ENCODE measurements at places on chromosomes 7 and 10.

DNA sequence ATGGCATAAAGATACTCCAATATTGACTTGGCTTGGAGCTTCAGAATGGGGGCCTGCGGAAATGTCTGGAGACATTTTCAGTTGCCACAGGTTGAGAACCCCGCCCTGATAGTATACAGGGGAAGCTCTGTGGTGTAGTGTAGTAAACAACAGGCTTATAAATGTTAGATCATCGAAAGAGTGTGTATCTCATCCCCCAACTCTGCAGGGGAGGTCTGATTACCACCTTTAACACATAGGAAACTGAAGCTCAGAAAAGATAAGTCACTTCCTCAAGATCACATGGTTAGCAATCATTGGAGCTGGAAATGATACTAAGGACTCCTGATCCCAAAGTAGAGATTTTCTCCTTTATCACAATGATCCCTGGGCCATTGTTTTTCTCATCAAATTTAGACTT is 144.5 kb upstream of the BMPER start:
- H3K4me1 ChIP-seq = peaks cover 20% of the 10 kb centered on the region
- no peak overlapping the region for H3K27ac ChIP-seq
- no peaks in the 10 kb centered on the region for H3K36me3 ChIP-seq
- DNase-seq = no peak
- H3K27me3 ChIP-seq = no peaks in the 10 kb centered on the region

GRCh38 chr10:51023636-51024035 is 50.7 kb upstream of the PRKG1 start:
- no peak overlapping the region for H3K27ac ChIP-seq
- no peak overlapping the region for H3K4me3 ChIP-seq

DNA sequence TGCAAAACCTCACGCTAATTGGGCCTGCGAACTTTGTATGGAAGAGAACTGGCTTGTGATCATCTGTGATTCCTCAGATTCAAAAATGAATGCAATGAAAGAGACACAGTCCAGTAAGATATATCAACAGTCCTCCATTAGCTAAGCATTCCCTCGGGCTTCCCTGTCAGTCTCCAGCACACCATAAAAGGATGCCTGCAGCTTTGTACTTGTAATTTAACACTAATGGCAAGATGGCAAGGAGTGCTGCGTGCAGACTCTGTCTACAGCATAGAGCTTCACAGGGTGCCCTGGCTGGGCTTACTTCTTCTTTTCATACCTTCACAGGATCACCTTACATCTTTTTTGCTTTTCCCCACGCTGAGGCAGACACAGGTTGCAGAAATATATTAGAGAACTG is 200.0 kb downstream of the GFRA1 start:
- peaks cover 17% of the 10 kb centered on the region for H3K4me1 ChIP-seq
- H3K27me3 ChIP-seq = no peaks in the 10 kb centered on the region
- no peak overlapping the region for H3K27ac ChIP-seq
- no peak overlapping the region for H3K4me3 ChIP-seq

DNA sequence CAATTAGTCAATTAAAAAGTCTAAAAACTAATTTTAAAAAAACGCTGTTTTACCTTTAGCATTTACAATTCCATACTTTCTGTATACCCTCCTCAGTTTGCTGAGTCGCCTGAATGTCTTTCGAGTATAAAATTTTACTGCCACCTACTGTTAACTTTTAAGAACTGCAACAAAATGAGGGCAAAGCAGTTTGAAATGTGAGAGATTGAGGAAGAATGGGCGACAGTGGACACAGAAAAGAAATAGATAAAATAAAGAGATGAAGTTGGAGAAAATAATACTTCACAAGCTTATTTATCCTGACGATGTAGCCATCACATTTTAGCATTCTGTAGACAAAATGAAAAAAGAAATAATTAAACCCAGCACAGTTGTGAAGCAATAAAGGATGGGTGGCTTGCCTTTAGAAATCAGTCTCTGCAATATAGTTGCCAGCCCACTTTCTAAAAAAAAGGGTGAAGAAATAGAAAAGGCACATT is 110.8 kb upstream of the PTN start:
- H3K4me3 ChIP-seq = no peak overlapping the region
- peak; percentile 50 for DNase-seq
- H3K27me3 ChIP-seq = no peaks in the 10 kb centered on the region
- no peaks in the 10 kb centered on the region for H3K36me3 ChIP-seq
- peaks cover 10% of the 10 kb centered on the region for H3K4me1 ChIP-seq

DNA sequence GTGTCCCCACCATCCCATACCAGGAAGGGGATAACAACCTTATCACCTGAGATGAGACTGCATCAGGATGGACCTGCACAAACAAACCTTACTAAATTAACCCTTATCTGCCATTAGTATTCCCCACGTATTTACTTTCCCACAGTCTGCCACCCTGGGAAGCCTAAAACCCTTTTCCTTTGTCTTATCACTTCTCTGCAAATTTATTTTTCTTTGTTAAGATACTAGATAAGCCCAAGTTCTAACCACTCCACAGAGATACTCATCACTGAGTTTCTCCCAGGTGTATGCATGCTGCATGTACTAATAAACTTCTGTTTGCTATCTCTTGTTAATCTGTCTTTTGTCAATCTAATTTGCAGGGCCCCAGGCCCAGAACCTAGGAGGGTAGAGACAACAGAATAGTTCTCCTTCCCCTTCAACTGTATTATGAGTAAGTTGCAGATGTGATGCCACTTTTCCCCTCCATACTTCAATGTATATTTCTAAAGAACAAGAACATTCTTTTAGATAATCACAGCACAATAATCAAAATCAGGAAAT is 66.0 kb downstream of the ELMO1 start:
- H3K4me3 ChIP-seq = no peak overlapping the region
- no peak for DNase-seq
- no peaks in the 10 kb centered on the region for H3K4me1 ChIP-seq
- no peak overlapping the region for H3K27ac ChIP-seq
- H3K36me3 ChIP-seq = no peaks in the 10 kb centered on the region
- H3K27me3 ChIP-seq = no peaks in the 10 kb centered on the region

DNA sequence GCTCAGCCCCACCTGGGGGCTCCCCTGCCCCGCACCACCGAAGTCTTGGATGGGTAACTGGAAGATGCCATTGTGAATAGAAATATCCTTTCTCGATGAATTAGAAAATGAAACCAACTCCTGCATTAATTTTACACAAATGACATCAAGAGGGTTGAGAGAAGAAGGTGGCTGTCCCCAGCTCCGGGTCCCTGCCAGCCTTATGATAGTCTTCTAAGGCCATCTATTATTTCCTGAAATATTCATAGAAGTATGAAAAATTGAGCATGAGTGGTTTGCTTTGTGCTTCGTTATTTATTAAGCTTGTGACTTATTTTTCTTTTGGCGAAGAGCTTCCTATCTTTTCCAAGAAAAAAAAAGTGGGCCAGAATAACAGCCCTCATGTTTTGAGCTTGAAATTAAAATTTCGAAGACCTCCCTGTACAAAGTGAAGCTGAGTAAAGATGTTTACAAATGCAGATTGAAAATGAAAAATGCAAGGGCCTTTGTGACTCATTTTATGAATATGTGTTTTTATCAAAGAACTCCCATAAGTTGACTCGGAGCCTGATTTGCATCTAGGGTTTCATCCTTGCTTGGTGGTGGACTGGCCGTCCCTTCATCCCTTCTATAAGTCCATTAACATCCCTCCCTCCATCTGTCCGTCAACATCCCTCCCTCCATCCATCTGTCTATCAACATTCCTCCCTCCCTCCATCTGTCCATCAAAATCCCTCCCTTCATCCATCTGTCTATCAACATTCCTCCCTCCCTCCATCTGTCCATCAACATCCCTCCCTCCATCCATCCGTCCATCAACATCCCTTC is 20.5 kb upstream of the CFAP46 start:
- H3K27ac ChIP-seq = no peak overlapping the region
- peaks cover 4% of the 10 kb centered on the region for H3K4me1 ChIP-seq
- H3K36me3 ChIP-seq = no peaks in the 10 kb centered on the region

DNA sequence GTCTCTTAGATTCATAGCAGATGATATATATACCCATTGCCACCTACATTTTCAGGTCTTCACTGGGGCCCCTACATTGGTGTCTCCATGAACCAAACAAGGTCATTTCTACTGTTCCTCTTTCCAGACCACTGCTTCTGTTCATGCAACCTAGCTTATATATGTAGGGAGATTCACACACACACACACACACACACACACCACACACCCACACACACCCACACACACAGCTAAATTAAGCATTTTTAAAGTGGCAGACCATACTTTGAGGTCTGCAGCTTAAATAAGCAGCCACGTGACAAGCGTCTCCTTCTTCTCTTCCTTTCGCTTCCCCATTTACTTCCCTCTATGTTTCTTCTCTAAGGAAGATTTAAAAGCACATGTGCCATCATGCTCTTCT is 70.0 kb upstream of the CC2D2B start:
- H3K27me3 ChIP-seq = no peaks in the 10 kb centered on the region
- H3K4me1 ChIP-seq = peaks cover 15% of the 10 kb centered on the region
- no peak overlapping the region for H3K4me3 ChIP-seq
- H3K27ac ChIP-seq = no peak overlapping the region
- no peak for DNase-seq

DNA sequence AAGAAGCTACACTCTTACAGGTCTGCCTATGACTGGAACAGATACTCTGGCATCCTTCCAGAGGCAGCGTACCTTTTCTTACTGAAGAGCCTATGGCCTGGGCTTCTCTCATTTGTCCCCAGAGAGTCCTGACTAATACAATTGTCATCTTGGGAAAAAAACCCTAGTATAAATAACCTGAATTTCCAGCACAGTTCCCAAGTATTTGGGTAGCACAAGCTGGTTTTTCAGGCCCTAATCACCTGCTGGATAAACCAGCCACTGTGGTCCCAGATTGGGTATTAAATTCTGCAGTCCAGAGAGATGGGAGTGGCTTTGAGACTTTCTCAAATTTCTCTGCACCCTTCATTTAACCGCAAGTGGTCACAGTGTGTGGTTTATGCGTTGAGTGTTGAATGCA is 186.8 kb upstream of the NEBL start:
- H3K27me3 ChIP-seq = no peaks in the 10 kb centered on the region
- H3K36me3 ChIP-seq = no peaks in the 10 kb centered on the region
- peaks cover 13% of the 10 kb centered on the region for H3K4me1 ChIP-seq
- H3K27ac ChIP-seq = no peak overlapping the region
- no peak overlapping the region for H3K4me3 ChIP-seq

GRCh38 chr7:120475994-120476393 is 203.0 kb downstream of the KCND2 start:
- no peak overlapping the region for H3K4me3 ChIP-seq
- no peaks in the 10 kb centered on the region for H3K36me3 ChIP-seq
- H3K4me1 ChIP-seq = no peaks in the 10 kb centered on the region
- H3K27ac ChIP-seq = no peak overlapping the region
- no peaks in the 10 kb centered on the region for H3K27me3 ChIP-seq

DNA sequence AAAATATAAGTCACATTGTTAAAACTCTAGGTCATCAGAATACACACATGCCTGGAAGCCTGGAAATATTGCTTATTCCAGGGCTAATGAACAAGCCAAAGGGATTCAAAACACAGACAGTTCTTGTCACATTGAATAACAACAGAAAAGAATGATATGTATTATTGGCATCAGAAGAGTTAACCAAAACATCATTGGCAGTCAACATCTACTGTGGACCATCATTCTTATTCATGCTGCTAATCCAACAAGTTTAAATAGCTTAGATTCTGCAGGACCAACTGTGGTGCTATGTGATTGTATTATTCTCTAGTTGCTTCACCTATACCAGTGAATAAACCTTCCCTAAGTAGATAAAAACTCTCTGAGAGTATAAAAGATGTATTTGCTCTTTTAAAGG is 198.3 kb downstream of the NEBL start:
- peaks cover 4% of the 10 kb centered on the region for H3K4me1 ChIP-seq
- H3K27me3 ChIP-seq = no peaks in the 10 kb centered on the region
- H3K27ac ChIP-seq = no peak overlapping the region

DNA sequence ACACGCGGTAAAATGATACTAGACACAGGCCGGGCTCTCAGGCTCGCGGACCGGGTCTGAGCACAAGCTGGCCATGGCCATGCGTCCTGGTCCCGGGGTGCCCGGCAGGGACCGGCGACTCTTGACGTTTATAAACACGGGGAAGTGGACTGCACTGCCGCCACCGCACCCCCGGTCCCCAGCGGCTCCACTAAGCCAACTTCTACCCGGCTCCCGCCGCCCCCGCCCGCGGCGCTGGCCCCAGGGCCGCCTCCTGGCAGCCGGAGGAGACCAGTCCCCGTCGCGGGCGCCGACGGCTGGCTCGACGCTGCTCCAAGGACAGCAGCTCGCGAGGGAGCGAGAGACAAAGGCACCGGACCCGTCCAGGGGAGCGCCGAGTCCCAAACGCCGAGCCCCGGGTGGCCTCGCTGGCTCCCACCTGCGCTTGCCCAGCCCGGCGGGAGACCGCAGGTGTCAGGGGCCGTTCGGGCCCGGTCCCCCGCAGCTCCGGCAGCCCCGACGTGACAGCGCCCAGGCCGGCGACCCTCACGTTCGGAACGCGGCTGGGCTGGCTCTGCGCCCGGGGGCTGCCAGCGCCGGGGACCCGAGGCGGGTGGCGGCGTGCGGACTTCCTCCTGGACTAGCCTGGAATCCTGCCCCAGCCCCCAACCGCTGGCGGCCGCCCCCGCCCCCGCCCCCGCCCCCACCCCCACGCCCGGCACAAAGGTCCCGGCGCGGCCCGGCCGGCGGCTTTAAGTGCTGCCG is 517 bp downstream of the ITGB1 start:
- peak overlapping the region; percentile 97 for H3K27ac ChIP-seq
- H3K27me3 ChIP-seq = no peaks in the 10 kb centered on the region
- H3K4me3 ChIP-seq = peak overlapping the region; percentile 82
- DNase-seq = peak; percentile 79
- H3K36me3 ChIP-seq = no peaks in the 10 kb centered on the region

GRCh38 chr10:5633166-5633749 is 33.1 kb downstream of the ASB13 start:
- H3K27me3 ChIP-seq = no peaks in the 10 kb centered on the region
- no peaks in the 10 kb centered on the region for H3K4me1 ChIP-seq
- DNase-seq = no peak
- H3K36me3 ChIP-seq = no peaks in the 10 kb centered on the region

- no peaks in the 10 kb centered on the region for H3K36me3 ChIP-seq
- H3K27me3 ChIP-seq = no peaks in the 10 kb centered on the region
- no peak overlapping the region for H3K4me3 ChIP-seq
- no peak overlapping the region for H3K27ac ChIP-seq
- H3K4me1 ChIP-seq = peaks cover 17% of the 10 kb centered on the region
These were observed 14.0 kb downstream of the RALA start for GRCh38 chr7:39637400-39637799.
